ENCODE measurements at places on chromosomes 13 and 19. TPM values are rescaled to one million over a fixed set of nuclear protein-coding genes. Genes with fewer than 3 reads are reported as not detected.

ZNF723 gene
- not detected for total RNA-seq

TBXA2R gene
- 0.70 TPM for total RNA-seq

SELENOV gene
- total RNA-seq: not detected

CYP4F2 gene
- total RNA-seq: not detected

SPIB gene
- total RNA-seq: 0.75 TPM

SLC7A9 gene
- total RNA-seq: 0.34 TPM

SIGLEC7 gene
- not detected for total RNA-seq

RFPL4AL1 gene
- total RNA-seq: not detected

PSG1 gene
- not detected for total RNA-seq

- H3K36me3 ChIP-seq: no peaks in the 10 kb centered on the region
- H3K4me3 ChIP-seq: no peak overlapping the region
- no peak overlapping the region for H3K27ac ChIP-seq
- no peaks in the 10 kb centered on the region for H3K4me1 ChIP-seq
- DNase-seq: no peak
- H3K27me3 ChIP-seq: no peaks in the 10 kb centered on the region
Observed at GRCh38 chr19:28494461-28494860, 718.5 kb downstream of the UQCRFS1 start.

- H3K27me3 ChIP-seq: no peaks in the 10 kb centered on the region
- H3K36me3 ChIP-seq: peaks cover 37% of the 10 kb centered on the region
- H3K4me3 ChIP-seq: peak overlapping the region; percentile 69
Observed at GRCh38 chr13:97977982-97978381, 24.5 kb downstream of the IPO5 start.

DNA sequence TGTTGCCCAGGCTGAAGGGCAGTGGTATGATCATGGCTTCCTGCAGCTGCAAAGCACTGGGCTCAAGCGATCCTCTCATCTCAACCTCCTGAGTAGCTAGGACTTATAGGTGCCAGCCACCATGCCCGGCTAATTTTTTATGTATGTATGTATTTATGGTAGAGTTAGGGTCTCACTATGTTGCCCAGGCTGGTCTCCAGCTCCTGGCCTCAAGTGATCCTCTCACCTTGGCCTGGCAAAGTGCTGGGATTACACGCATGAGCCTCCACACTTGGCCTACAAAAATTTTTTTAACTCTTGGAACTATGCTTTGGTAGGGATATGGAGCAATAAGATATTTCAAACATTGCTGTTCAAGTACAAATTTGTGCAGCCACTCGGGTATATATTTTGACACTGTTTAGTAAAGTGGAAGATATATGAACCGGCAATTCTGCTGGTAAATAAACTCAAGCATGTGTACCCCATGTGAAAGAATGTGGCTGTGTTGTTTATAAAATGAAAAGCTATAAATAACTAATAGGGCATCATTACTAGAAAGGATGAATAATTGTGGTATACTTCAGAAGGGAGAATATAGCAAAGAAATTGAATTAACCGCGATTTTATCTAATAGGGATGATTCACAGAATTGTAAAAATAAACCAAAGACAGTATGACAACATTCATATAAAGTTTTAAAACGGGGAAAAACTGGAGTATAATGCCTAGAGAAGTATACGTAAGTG, 1.1 kb downstream of the ZNF566 start:
- peak overlapping the region; percentile 97 for H3K27ac ChIP-seq
- H3K4me3 ChIP-seq: peak overlapping the region; percentile 61
- H3K36me3 ChIP-seq: no peaks in the 10 kb centered on the region
- H3K4me1 ChIP-seq: peaks cover 3% of the 10 kb centered on the region

- no peaks in the 10 kb centered on the region for H3K27me3 ChIP-seq
- peak overlapping the region; percentile 96 for H3K27ac ChIP-seq
- H3K4me1 ChIP-seq: peaks cover 49% of the 10 kb centered on the region
- peak; percentile 86 for DNase-seq
Observed at GRCh38 chr19:12782424-12783290, 7.3 kb upstream of the HOOK2 start.

- peaks cover 24% of the 10 kb centered on the region for H3K27me3 ChIP-seq
- H3K27ac ChIP-seq: no peak overlapping the region
- H3K36me3 ChIP-seq: no peaks in the 10 kb centered on the region
- no peak overlapping the region for H3K4me3 ChIP-seq
Observed at GRCh38 chr19:45919678-45920077, 5.1 kb upstream of the NANOS2 start.

DNA sequence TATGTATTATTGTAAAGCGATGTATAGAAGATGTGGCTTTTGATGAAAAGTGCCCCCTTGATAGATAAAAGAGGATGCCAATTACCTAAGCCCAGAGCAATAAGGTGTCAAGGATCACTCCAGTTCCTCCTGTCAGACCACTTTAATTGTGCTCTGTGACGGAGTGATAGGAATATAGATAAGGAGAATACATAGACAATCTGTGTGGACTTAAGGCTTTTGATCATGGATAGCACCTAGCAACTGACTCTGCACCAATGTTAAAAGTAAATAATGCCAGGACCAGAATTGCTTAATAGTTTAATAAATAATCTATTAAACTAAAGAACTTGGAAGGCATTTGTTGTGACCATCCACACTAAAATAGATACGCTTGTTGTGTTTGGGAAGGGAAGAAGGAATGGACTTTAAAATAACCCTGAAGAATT, 390.7 kb upstream of the ARGLU1 start:
- DNase-seq: no peak
- H3K27ac ChIP-seq: no peak overlapping the region
- H3K4me3 ChIP-seq: no peak overlapping the region
- H3K36me3 ChIP-seq: no peaks in the 10 kb centered on the region
- H3K4me1 ChIP-seq: no peaks in the 10 kb centered on the region

DNA sequence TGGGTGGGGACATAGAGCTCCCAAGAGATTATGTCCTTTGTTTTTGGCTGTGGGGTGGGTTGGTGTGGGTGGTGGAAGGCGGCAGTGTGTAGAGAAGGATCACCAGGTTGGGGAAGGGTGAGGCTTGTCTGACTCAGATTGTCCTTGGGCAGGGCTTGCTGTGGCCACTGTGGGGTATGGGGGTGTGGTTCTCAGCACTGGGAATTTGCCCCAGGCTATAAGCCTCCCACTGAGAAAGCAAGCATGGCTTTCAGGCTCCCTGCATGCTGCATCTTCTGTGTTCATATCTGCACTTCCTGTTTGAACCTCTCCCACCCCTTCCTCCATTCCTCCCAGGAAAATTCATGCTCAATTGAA, 34.9 kb downstream of the DNAJC15 start:
- H3K36me3 ChIP-seq: no peaks in the 10 kb centered on the region
- no peaks in the 10 kb centered on the region for H3K27me3 ChIP-seq
- no peak overlapping the region for H3K4me3 ChIP-seq
- H3K4me1 ChIP-seq: peaks cover 32% of the 10 kb centered on the region

GRCh38 chr13:25213715-25214114, 41.6 kb upstream of the AMER2 start:
- H3K4me3 ChIP-seq: no peak overlapping the region
- H3K36me3 ChIP-seq: no peaks in the 10 kb centered on the region
- H3K27ac ChIP-seq: no peak overlapping the region
- DNase-seq: no peak

DNA sequence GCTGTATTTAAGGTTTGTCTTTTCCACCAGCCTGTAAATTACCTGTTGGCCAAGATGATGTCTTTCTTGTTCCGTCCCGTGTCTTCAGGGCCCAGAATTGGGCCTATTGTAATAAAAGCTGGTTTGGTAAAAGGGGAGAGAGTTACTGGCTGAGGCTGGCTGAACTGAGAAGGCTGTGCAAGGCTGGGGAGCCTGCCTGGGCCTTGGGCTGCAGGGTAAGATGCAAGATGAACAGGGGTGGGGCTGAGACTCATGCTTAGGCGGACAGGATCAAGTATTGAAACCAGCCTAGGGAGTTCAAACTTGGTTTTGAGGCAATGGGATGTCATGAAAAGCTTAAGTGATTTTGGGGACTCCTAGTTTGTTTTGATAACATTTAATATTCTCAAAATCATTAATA, 142.3 kb downstream of the PCCA start:
- H3K4me1 ChIP-seq: peaks cover 40% of the 10 kb centered on the region
- no peak overlapping the region for H3K4me3 ChIP-seq
- H3K27ac ChIP-seq: peak overlapping the region; percentile 45
- DNase-seq: no peak

GRCh38 chr19:47652285-47652684, 43.4 kb downstream of the BICRA start:
- no peak for DNase-seq
- H3K36me3 ChIP-seq: no peaks in the 10 kb centered on the region
- no peaks in the 10 kb centered on the region for H3K27me3 ChIP-seq
